ENCODE measurements at places on chromosomes 7 and 10.

DNA sequence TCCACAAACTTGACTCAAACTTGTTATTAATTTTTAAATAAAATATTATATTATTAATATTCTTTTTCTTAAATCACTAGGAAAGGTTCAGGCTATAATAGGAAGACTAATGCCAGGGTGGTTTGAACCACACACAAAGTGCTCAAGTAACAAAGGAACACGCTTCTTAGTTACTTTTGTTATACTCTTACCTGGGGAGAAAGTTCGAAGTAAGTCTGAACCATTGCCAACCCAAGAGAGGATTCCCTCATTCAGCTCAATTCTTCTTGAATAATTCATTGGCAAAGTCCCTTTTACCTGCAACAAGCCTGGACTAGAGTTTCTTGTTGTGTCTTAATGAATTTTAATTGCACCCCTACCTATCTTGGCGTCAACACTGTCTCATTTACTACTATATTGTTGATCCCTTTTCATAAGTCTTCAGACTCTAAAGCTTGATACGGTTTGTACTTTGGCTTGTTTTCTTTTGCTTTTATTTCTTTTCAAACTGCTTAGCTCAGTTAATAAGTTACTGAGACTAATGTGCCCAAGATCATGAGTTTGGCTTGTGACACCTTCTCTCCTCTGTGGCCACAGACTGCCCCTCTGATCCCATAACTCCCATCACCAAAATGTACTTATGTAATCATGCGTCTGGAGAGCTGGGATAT is 10.2 kb upstream of the C10orf67 start:
- DNase-seq, result no peak

DNA sequence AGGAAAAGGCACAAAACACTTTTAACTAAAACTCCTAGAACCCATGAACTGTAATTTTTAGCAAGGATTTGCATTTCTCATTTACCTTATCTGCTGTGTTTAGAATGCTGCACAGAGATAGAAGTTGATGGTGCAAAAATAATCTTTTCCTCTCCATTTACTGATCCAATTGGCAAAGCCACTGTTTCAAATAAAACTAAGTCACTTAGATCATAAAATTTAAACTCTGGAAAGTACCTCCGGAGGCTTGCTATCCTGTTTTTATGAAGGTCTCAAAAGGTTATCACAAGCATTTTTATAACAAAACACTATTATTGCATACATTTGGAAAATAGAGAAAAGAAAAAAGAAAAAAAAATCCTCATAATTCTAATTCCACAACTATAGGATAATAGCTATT is 7.6 kb downstream of the CPA2 start:
- no peak for DNase-seq

GRCh38 chr10:123781324-123781900 is 110.2 kb downstream of the CPXM2 start:
- DNase-seq, result no peak

DNA sequence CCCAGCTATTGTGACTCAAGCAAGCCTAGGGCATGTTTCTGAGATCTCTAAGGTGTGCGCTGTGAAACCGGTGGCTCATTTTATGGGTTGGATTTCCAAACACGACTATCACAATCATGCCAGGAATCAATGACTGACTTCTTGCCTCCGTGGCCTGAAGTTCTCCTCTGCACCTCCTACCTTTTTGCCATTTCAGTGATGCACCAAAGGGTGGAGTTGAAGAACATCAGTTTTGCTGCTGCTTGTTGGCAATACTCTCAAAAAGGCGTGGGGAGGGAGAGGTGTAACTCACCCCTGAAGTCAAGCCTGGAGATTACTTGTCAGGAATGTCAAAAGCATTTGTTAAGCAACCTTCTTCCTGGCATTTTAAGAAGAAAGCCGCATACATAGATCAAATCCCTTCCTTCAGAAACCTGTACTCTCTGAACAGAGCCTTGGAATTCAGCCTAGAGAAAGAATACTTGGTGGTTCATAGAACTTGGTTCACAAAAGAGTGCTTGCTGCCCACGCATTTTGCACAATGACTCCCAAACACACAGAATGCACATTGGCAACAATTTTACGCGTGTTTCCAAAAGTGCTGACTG is 41.0 kb downstream of the KIAA1217 start:
- no peak for DNase-seq
